ENCODE measurements at places on chromosomes 5 and 9.

DNA sequence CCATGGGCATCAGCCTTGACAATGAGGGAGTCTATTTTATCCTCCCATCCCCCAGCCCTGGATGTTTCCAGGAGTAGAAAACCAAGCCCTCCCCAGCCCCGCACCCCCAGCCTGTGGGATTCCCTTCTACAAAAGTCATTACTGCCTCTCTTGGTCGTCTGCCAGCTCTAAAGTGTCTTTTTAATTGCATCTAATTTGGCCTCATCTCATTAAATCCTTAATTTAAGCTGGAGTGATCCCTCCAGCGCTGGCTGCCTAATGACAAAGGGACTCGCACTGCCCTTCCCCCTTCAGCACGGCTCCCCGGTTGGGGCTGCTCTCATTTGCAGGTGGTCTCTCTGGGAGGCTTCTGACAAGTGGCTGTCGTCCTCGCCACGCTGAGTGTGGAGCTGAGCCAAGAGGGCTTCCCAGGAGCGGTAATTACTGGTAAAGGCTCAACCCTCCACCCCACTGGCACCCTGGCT lies 107.9 kb upstream of the ALDH1B1 start:
- no peak for DNase-seq

GRCh38 chr5:172855597-172856292 lies 21.7 kb downstream of the ERGIC1 start:
- no peak for DNase-seq

- DNase-seq, result no peak
Observed at GRCh38 chr9:130672466-130672865, 8.1 kb downstream of the PRDM12 start.

DNA sequence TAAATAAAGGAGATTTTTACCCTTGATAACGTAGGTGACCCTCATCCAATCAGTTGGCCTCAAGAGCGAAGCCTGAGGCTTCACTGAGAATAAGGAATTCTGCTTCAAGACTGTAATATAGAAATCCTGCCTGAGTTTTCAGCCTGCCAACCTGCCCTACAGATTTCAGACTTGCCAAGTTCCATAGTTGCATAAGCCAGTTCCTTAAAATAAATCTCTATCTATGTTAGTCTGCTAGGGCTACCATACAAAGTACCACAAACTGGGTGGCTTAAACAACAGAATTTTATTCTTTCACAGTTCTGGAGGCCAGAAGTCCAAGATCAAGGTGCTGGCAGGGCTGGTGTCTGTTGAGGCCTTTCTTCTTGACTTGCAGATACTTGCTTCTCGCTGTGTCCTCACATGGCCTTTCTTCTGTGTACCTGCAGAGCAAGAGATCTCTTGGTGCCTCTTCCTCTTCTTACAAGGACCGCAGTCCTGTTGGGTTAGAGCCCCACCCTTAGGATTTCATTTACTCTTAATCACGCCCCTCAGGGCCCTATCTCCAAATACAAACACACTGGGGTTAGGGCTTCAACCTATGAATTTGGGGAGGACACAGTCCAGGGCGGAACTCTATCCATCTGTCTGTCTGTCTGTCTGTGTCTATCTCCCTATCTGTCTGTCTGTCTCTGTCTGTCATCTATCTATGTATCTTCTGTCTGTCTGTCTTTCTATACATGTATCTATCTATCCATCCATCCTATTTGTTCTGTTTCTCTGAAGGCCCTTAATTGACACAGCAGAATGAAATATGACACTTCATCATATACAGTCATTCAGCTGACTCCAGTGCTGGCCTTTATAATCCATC lies 17.0 kb upstream of the CMBL start:
- DNase-seq, result no peak

DNA sequence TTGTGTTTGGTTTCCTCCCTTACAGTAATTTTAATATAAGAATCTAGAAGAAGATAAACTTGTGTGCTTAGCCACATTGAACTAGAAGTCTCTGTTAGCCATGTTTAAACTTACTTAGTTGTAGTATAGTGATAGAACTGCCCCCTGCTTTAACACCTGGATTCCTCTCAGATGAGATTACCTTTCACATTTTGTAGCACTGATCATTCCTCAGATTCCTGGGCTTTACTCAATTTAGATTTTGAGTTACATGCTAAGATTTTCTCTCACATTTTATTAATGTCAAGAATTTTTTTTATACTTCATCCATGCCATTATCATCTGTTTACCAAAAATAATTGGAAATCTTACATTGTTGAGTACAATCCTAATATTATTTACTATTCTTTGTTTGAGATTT lies 70.5 kb downstream of the GPBP1 start:
- DNase-seq, result no peak

- peak; percentile 58 for DNase-seq
Observed at GRCh38 chr9:38687389-38687842, 32.5 kb downstream of the FAM240B start.

DNA sequence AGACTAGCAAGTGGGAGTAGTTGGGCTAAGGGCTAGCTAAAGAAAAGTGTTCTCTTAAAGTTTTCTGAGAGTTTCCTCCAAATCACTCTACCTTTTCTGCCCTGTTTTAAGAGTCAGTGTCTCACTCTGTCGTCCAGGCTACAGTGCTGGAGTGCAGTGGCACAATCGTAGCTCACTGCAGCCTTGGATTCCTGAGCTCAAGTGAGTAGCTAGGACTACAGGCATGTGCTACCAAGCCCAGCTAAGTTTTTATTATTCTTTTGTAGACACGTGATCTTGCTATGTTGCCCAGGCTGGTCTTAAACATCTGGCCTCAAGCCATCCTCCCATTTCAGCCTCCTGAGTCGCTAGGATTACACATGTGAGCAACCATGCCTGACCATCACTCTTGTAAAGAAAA lies 378.9 kb downstream of the CAAP1 start:
- no peak for DNase-seq

- DNase-seq, result no peak
Observed at GRCh38 chr9:126604059-126605055, 9.4 kb upstream of the LMX1B start.

- DNase-seq, result no peak
Observed at GRCh38 chr9:99833735-99834134, 12.1 kb downstream of the NR4A3 start.
